Right cardiac atrium (tissue), 5 donors: ENCODE measurements at places on chromosomes 5 and 9. TPM values are rescaled to one million over a fixed set of nuclear protein-coding genes. Genes with fewer than 3 reads are reported as not detected.

DNA sequence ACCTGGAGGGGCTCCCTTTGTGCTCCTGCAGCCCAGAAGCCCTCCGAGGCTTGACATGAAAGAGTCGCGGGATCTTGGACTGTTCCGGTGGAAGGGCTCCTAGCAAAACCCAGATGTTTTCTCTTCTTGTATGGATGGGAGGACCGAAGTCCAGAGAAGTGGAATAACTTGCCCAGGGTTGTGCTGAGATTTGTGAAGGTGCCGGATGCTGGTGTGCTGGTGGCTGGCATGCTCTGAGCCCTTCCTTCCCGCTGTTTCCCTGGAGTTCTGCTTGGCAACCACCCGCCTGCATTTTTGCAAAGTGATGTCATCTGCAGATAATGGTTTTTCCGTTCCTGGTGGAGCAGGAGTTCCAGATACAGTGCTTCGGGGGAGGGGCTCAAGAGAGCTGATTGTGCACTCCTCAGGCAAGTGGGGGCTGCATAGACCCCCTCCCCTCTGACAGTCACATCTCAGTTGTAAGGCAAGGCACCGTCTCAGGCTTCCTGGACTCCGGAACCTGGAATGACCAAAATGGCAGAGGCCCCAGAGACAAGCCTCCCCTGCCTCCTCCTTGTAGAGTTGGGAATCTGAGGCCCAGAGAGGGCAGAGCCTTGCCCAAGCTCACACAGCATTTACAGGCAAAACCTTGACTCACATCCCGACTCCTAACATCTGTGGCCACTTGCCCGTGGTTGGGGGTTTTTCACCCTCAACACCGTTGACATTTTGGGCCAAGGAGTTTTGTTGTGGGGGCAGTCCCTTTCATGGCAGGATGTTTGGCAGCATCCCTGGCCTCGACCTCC is 157.0 kb downstream of the RGS3 start:
- peak; percentile 77 for DNase-seq

Gene PLEKHG4B
- total RNA-seq = not detected

DNA sequence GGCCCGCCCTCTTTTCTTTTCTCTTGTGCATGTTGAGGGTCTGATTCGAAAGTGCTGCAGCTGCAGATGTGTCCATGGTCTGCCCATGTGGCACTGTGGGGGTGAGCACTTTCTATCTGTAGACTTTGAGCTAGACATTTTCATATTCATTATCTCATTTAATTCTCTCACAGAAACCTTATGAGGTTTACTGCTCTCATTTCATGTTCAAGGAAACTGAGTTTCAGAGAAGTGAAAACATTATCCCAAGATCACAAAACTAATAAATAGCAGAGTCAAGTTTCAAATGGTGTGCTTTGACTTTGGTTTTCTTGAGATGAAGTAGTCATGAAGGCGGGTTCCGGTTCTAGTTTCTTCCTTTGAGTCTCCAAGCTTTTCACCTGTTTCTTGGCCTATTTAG is 536.5 kb upstream of the ZNF462 start:
- DNase-seq = no peak

Gene XPA
- 10.0 TPM for total RNA-seq

GRCh38 chr5:127515693-127516440 is 1.6 kb upstream of the PRRC1 start:
- no peak for DNase-seq

DNA sequence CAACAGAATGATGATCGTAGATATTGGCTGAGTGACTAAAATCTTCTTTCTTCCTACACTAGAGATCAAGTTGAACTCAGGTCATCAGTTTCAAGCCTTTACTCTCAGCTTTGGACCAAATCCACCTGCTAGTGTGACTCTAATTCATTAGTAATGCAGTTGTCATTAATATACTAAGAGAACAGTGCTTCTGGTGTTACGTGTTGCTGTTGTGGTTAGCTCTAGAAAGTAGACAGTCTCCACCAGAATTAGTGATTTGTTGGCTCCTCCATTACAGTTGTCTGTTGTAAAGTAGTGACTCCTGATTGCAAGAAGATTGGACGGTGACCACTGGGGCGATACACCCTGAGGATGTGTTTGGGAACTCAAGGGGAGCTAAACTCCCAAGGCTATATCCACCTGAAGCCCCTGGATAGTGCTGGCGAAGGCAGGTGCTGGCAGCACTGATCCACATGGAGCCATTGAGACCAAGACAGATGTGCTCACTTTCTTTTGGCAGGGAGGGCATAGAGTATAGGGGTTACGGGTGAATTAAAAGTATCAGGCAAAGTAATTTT is 3.1 kb downstream of the CAMK4 start:
- no peak for DNase-seq

GRCh38 chr5:62271870-62272269 is 34.1 kb upstream of the KIF2A start:
- DNase-seq = no peak

DNA sequence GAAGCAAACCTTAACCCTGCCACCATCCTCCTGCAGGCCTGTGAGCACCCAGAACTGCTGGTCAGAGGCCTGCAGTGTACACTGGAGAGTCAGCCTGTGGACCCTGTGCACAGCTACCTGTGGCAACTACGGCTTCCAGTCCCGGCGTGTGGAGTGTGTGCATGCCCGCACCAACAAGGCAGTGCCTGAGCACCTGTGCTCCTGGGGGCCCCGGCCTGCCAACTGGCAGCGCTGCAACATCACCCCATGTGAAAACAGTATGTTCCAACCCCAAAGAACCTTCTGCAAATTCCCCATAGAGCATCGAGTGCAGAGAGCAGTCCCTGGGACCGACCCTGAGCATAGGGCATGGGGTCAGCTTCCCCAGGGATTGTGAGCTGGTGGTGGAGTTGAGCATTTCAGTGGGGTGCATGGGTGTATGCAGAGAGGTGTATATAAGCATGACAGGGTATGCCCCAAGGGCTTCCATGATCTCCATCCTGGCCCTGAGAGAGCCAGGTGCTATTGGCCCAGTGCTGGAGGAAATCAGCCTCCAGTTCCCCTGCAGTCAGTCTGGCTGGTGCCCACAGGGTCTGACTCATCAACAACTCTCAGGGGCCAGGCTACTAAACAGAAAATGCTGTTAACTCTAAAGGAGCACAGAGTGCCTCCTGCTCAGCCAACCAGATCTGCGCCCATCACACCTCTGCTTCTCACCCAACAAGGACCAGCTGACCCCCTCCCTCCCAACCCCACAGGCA is 126.2 kb downstream of the SAXO1 start:
- DNase-seq = no peak

DNA sequence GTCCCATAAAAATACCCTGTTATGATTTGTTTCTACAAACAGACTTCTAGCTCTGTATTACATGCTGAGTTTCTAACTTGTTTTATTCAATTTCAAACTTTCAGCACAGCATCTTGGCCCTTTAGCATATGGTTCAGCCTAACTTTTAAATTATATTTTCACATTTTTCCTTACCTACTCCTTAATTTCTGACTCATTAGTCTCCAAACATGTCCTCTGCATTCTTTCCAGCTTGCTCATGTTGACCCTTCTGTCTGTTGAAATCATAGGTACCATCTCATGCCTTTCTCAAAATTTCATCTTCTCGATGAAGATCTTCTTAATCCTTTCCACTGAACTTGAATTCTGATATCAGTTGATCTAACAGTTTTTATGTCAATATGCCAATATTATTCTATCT is 200.9 kb upstream of the RIOK2 start:
- DNase-seq = no peak

DNA sequence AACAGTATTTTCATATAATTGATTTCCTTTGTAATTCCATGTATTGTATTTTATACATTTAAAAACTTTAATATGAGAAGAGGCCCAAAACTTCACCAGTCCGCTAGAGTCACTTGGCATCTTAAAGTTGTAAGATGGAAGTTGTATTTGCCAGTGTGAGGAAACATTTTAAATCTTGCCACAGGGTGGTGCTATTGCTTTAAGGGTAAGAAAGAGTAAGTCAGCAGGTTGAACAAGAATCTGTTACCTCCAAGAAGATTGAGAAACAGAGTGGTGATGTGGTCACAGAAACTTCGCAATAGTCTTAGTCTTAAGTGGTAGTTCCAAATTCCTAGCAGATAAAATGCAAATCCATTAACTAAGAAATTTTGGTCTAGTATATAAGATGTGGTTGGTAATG is 39.8 kb upstream of the RANBP6 start:
- DNase-seq = no peak

Gene INSYN2B
- 1.4 TPM for total RNA-seq

Gene SPAG8
- 6.0 TPM for total RNA-seq

DNA sequence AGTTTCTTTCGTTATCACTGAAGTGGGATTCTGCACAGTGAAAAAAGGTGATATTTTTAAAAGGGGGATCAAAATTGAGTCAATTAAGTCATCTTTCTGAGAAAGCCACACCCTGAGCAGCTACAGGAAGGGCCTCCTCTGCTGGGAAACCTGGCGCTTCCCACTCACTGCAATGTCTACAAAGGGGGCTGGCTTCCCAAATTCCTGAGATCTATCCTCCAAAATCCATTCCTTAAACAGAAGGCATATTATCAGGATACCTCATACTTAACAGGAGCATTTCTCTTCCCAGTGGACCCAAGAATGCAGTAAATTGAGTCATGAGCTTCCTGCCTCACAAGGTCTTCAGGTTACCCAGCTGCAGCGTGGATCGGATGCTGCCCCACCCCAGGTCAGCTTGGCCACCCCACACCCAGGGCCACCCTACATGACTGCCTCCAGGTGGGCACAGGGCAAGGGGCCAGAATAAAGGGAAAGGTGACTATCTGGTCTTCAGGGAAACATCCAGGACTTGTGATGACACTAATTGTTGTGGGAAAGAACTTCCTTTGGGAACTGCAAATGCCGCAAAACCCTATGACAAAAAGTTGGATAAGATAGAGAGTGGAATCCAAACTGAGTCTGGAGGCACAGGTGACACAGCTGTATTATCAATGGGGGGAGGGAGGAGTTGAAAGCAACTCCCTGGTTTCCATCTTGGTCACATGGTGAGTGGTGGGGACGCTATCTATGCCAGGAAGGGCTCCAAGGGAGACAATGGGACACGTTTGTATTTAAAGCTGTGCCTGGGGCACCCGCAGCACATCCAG is 42.3 kb downstream of the ROR2 start:
- no peak for DNase-seq

- no peak for DNase-seq
Measured at GRCh38 chr9:120655005-120655622, 59.2 kb downstream of the MEGF9 start.

Gene MYMK
- not detected for total RNA-seq

DNA sequence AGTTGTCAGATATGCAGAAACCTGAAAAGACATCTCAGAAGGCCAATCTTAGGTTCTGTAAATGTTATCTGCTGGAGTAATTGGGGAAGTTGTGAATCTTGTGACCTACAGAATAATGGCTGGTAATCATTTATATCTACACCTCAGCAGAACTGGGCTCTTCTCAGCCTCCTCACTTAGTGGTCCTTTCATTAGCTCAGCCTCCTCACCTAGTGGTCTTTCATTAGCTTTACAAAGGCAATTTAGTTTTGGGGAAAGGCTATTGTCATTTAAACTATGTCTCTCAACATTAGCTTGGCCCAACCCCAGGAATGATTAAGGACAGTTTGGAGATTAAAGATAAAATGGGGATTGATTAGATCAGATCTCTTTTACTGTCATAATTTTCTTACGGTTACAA is 284.2 kb upstream of the SGCD start:
- no peak for DNase-seq

DNA sequence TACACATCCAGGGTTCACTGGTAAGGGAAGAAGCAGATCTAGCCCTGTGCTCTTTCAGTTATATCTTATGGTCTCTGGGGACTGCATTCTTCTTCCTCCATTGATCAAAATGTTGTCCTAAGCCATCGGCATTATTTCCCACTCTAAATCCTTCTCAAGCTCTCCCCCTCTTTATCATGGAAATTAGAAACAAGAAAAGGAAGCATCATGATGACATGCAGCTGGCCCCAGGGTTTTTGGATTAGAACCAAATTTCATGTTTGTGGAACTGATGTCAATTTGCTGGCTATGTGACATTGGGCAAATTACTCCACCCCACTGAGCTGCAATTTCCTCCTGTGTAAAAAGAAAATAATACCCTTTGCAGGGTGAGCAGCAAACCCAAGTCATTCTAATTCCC is 39.5 kb downstream of the MFAP3 start:
- no peak for DNase-seq

Gene BTNL3
- not detected for total RNA-seq

GRCh38 chr9:35914301-35914807 is 5.1 kb downstream of the SPAAR start:
- peak; percentile 92 for DNase-seq
